ENCODE measurements at places on chromosomes 16 and 17.
A peak's percentile ranks its signal among the peaks of the same experiment; 100 is the strongest.

- no peak for DNase-seq
These were observed 479.8 kb upstream of the GOT2 start for GRCh38 chr16:59213952-59214351.

DNA sequence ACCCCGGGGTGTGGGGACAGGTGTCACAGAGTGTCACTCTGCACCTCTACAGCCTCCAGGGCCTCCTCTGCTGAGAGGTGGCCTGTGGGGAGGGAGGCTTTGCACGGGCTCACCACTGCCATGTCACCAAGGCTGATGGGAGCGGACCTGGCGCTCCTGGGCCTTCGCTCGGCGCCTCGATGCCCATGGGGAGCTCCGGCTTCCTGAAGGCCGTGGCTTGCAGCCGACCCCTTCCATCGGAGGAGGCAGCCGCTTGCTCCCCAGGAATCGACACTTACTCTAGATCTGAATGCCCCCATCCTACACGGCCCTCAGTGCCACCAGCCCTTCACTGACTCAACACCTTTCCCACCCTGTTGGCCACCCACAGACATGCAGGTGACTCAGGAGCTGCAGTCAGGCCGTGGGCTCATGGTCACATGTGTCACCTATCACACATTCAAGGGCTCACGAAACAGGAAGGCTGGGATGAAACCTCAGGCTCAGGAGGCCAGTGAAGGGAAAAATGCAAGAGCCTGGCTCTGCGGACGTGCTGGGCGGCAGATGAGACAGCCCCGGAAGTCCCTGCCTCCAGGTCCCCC, 11.9 kb downstream of the LGALS3BP start:
- no peak for DNase-seq

DNA sequence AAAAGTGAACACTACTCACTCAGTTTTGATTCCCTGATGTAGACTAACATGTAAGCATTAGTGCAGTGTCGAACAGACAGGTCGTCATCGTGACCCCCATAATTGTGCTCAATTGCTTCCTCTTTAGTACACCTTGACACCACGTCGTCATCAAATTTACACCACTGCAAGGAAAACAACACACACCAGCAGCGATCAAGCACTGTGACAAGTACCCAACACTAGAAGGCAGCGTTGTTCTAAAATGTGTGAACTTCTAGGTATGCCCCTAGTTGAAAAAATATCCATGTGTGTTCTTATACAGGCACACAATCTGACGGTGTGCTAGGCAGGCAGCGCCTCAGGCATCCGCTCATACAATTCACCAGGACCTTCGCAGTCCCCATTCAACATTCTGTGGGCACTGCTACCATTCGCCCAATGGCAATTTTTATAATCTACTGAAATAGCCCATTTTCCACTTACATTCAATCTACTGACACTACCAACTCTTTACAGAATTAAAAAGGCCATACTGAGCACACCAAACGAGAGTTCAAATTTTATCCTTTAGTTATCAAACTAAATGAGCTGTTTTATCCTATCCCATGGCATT, 23.1 kb downstream of the LITAFD start:
- DNase-seq, result no peak

DNA sequence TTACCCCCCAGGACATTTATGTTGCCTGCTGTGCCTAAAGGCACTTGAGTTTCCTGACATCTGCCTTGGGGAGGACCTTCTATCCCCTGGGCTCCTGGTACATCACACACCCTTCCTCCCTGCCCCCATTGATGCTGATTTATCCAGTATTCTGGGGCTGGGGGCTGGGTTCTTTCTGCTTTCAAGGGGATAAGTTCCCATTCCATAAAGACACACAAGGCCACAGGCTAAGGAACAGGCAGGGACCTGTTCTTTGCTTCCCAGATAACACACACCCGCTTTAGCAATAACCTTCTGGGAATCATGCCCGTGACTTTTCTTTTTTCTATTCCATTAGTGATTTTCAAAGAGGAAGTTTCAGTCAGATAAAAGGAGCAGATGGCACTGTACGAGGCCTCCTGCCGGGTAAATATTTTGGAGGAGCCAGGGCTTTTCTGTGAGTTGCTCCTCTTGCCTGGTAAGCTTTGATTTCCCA, 30.6 kb downstream of the CHD9 start:
- DNase-seq, result no peak

- no peak for DNase-seq
These were observed 30.0 kb upstream of the SLC5A10 start for GRCh38 chr17:18921912-18922451.

GRCh38 chr17:6525141-6525540, 31.2 kb downstream of the PITPNM3 start:
- no peak for DNase-seq

DNA sequence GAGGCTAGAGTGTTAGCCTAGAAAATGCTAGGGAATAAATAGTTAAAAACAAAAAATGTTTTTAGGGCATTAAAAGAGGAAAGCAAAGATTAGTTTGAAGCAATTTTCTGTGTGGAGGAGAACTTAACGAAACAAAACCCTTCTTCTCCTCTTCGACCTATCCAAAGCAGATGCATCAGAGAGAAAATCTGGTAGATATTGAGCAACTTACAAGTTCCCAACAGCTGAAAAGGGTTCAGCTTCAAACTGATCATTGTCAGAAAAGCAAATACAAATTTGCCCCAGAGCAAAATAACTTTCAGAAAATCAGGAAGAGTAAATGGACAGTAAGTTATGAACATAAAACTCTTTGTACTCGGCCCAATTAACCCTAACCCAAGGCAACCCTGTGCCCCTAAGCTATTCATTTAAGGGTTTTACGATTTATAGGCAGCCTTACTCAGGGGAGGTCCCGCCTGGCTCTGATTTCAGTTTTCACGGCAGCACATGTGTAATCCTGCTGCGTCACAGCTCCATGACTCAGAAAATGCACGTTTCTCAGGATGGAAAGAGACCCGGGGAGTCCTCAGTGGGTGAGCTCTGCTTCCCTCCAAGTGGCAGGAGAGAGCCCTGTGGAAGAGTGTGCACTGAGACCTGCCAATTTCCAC, 405.7 kb upstream of the SALL1 start:
- no peak for DNase-seq

- no peak for DNase-seq
These were observed 15.4 kb downstream of the TBX4 start for GRCh38 chr17:61467416-61468262.

- peak; percentile 59 for DNase-seq
These were observed 15.3 kb downstream of the KSR1 start for GRCh38 chr17:27471321-27472269.

DNA sequence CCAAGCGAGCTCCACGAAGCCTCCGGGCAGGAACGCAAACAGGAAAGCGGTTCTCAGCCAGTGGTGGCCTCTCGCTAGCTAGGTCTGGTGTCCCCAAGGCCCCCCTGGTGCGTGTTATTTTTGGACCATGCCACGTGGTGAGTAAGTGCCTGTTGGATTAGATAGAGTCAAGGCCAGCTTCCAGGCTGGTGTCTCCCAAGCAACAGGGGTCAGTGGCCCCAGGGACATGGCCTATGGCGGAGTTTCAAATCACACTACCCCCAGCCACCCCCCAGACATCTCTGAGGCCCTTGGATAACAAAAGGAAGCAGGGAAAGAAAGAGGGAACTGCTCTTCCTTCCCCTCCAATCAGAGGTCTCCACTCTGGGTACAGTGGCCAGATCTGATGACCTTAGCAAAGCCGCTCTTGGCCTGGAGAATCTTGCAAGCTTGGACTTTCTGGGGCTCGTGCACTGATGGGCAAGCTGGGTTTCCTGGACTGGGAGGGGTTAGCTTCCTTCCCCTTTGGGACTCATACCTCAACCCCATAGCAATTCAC, 58.2 kb downstream of the MAF start:
- DNase-seq, result no peak

- no peak for DNase-seq
These were observed 18.5 kb downstream of the NPRL3 start for GRCh38 chr16:119835-120491.

DNA sequence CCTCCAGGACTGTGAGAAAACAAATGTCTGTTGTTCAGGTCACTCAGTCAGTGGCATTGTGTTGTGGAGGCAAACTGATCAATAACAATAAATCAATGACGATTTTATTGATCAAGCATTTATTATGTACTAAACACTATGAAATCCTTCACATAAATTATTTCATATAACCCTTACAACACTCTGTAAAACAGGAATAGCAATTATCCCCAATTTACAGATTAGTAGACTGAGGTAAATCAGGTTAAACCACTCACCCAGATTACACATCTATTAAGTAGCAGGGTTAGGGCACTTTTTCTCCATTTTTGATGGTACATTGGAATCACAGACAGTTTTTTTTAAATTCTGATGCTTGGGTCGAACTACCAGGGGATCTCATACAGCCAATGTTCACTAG, 372.8 kb upstream of the MAF start:
- DNase-seq, result no peak

GRCh38 chr17:80725517-80725916, 180.9 kb downstream of the RPTOR start:
- no peak for DNase-seq

DNA sequence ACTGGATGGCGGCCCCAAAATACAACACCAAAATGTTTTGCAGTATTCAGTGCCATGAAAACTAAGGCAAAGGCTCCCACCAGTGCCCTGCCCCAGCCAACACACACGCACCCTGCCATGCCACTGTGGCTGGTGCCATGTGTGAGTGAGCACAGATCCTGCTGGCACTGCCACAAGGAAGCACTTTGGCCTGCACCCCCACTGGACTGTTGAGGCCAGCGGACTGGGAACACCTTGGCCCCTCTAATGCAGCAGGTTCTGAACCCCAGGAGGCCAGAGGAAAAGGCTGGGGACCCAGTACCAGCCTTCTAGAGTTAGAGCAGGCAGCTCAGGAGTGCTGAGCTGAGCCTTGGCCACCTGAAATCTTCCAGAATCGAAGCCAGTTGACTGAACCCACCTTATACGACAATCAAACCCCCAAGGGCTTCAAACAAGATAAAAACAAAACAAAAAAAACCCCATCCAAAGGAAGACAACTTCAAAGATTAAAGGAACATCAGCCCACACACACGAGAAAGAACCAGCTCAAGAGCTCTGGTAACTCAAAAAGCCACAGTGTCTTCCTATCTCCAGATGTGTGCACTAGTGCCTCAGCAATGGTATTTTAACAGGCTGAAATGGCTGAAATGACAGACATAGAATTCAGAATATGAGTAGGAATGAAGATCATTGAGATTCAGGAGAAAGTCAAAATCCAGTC, 21.5 kb downstream of the NLRP1 start:
- DNase-seq, result no peak

DNA sequence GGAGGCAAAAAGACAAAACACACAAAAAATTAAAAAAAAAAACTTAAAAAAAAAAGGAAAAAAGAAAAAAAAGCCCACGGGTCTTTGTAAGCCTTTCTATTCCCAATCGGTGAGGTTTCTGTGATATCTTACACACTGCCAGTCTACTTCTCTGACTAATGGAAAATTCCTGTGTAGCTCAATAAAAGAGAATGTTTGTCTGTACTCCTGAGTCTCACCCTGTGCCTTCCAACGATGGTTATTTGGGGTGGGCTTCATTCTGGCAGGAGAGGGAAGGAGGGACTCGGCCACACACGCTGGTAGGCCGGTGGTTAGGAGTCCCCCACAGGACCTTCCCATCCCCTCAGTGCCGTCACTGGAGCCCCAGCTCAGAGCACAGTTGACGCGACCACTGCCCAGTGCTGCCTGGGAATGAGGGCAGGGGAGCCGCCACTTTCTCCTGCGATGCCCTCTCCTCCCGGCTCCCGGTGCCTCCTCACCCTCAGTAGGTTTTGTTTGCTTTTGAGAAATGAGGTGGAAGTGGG, 68.0 kb downstream of the AMFR start:
- no peak for DNase-seq

DNA sequence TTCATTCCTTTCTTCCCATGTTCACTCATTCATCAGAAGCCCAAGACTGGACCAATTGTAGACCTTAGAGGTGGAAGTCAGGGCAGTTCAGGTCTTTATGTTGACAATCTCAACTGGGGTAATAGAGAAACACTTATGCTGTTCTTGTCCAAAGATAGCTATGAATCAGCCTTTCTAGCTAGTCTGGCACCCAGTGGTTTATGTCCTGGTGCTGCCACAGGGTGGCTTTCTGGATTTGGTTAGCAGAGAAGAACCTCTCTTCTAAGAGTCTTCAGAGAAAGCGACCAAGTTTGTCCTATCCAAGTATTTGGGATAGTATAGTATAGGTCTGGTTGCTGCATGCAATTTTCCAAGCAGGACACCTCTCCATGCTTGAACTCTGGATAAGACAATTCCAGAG, 83.3 kb downstream of the NOG start:
- no peak for DNase-seq

DNA sequence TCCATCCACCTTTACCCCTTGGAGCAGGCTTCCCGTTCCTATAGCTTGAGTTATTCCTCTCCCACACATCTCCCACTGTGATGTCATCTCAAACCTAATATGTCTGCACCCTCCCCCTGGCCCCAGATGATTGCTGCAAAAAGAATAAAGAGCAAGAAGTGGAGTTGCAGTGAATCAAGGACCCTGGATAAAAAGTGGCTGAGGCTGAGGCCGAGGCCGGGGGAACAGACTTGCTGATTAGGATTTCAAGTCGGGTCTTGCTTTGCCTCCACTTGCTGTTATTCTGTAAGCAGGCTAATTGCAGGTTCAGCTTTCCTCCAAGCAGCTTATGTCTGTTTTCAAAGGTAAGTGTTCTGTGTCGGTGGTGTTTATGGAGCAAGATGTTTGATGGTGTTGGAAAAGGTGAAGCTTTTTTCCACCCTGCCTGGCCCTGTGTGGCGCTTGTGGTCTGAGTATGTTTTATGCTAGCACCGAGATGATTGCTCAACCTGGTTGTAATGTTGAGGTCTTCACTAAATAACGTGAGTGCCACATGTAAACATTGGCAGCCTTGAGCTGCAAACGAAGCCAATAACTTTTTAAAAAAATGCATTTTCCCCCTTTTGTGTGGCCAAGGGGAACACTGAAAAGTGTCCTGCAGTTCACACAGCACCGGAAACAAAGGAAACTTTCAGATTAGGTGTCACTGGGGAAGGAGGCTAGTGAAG, 15.4 kb downstream of the HS3ST3B1 start:
- DNase-seq, result no peak

- DNase-seq, result peak; percentile 31
These were observed 141.0 kb upstream of the CIBAR2 start for GRCh38 chr16:85253084-85253941.

DNA sequence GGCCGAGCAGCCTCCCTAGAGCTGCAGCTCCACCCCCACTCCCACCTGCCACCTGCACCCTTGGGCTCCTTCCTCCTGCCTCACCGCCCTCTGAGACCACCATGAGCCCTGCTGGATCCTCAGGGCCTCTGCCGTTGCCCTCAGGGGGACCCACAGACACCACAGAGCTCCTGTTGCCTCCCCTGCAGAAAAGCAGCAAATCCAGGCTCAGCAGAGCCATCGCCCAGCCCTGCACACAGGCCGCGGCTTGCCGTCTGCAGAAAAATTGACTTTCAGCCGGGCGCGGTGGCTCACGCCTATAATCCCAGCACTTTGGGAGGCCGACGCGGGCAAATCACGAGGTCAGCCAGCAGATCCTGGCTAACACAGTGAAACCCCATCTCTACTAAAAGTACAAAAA, 7.0 kb upstream of the PPP1R27 start:
- no peak for DNase-seq

GRCh38 chr17:34961093-34961911, at the start of the genes CCT6B and ZNF830:
CCT6B (minus strand) TSS chr17:34961460; CDS start chr17:34961393, 67 bp downstream.
ZNF830 (plus strand) TSS chr17:34961540; CDS start chr17:34961567, 27 bp downstream.
- DNase-seq, result peak; percentile 78
